ENCODE measurements at places on chromosomes 11 and 22.

- DNase-seq, result no peak
These were observed 583 bp upstream of the RRAS2 start for GRCh38 chr11:14359501-14360031.

DNA sequence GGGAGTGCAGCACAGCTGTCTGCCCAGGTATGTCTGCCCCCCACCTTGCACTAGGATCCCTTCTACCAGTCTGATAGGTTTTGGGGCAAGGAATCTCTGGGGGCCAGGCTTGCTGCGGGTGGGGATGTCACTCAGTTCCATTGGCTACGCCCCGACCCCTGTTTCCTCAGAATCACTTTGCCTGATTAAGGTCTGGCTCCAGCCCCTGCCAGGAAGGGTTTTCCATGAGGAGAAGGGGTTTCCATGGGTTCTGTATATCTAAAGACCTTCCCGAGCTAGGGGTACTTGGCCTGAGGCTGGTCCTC is 14.0 kb downstream of the OTOG start:
- DNase-seq, result no peak

DNA sequence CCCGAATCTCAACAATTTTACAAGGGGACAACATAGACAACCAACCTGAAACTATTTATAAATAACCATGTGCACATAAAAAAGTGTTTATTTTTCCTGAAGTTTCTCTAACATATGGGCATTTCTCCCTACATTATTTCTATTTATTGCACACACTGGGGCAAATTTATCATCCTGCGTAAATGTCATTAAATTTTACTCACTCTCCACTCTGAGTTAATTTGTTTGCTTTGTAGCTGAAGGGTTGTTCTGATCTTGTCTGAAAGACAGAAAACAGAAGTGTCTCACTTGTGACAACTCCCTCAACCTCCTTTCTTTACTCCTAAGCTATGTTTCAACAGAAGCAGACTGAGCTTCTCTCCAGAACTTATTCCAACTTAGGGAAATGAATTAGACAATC is 194.2 kb downstream of the HIPK3 start:
- no peak for DNase-seq

DNA sequence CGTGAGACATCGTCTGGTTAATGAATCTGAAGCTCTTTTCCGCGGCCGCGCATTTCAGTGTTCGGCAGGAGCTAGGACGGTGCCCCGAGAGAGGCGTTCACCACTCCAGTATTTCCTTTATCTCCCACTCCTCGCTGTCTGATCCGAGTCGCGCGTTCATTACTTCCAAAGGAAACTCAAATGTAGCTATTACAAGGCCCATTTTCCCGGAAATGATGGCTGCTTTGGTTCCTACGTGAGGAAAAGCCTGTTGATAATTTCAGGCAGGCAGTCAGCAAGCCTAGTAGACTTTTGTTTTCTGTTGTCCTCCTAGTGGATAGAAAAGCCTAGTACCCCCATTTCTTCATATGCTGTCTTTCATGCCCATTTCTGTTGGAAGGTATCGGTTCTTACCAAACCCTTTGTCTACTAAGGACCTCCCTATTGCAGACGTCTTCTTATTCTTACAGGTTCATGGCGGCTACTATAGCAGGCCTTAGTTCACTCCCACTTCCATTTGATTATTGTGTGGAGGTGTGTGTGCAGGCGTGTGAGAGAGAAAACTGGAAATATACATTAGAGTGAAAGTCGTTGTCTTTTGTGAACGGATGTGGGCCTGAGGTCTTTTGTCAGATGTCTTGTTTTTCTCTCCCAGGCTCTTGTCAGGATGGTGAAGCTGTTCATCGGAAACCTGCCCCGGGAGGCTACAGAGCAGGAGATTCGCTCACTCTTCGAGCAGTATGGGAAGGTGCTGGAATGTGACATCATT is 737 bp downstream of the RBM4 start:
- no peak for DNase-seq

- DNase-seq, result no peak
These were observed 85.1 kb downstream of the DEPDC5 start for GRCh38 chr22:31838917-31839316.

DNA sequence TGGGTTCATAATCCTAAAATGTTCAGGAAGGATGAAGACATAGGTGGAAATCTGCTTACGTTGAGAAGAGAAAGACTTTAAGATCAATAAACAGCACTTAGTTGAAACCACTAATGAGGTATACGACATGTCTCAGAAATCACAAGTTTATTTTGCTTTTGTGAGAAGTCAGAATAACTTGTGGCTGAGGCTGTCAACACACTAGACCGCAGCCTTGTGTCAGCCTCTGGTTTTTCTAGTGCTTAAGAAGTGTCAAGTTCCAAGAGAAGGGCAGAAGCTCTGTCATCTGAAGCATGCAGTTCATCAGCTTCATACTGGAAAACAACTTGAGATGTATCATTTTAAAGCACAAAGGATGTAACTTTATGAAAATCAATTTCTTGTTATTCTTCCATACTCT is 420.9 kb downstream of the METTL15 start:
- DNase-seq, result no peak
